ENCODE measurements at places on chromosomes 12 and 14.

DNA sequence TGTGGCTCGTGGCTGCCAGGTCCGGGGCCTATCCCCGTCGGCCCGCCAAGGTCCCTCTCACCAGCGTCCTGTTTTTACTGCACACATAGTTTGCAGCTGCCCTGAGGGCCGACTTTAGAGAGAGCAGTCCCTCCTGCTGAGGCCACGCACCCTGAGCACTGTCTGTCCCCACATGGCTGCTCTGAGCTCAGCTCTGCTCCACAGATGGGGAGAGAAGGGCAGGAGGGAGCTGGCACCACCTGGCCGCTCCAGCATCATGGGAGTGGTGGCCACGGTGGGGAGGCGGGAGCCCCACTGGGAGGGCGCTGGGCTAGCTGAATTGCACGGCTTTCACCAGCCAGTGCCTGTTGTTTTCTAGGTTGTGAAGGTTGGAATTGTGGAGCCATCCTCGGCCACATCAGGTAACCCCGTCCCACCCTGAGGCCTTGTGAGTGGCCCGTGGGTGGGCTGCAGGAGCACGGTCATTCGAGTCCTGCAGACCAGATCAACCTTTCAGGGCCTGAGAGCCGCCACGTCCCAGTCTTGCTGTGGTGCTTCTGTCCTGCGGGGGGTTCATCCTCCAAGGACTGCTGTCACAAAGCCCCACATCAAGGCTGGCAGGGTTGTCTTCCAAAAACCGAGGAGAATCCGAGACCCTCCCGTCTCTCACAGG is 7.4 kb upstream of the TEX22 start:
- DNase-seq, result no peak

GRCh38 chr12:122979908-122980182 is 636 bp upstream of the ARL6IP4 start:
- DNase-seq, result no peak

DNA sequence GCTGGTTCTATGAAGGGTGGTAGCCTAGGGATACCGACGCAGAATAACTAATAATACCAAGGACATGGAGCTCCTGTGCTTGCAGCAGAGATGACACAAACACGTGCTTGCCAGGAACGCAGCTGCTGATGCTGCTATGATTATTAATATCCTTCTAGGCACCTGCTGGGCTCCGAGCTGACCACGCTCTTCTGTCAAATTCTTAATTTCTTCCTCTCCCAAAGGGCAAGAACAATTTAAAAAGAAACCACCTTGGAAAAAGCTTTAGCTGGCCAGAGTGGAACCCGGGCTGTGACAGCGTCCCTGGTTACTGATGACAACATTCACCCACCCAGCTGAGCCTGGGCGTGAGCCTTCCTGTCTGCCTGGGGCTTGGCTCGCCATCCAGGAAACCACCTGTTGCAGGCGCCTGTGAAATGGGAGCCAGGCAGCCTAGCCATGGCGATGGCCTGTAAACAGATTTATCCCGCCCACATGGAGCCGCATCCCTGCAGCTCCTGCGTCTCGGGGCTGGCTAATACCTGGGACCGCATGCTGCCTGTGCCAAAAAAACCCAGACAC is 28.8 kb downstream of the CLMN start:
- DNase-seq, result peak; percentile 47

DNA sequence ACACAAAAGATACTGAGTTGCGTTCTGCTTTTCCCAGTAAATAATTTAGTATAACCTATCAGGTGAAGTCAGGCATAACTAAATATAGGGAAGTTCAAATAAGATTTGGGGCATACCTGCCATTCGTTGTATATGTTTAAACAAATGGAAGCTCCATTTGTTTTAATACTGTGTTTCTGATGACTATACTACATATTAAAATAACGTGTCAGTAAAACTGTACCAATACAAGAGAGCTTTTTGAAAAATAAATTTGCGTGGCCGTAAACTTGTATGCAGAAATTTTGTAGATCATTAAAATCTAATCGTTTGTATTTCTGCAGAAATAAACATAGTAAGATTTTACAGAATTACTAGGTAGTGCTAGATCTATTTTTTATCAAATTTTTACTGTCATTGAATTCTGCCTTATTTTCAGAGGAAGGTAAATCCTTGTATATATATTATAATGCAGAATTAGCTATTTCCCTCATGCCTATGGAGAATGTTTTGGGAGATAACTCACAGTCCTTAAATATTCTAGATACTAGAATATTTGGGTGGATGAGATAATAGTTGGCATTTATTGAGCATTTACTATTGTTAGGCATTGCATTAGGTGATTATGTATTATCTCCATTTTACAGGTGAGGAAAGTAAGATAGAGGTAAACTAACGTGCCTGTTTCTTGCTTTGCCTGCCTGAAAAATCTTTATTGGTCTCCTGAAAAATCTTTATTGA is 1.5 kb downstream of the SCFD1 start:
- DNase-seq, result no peak

DNA sequence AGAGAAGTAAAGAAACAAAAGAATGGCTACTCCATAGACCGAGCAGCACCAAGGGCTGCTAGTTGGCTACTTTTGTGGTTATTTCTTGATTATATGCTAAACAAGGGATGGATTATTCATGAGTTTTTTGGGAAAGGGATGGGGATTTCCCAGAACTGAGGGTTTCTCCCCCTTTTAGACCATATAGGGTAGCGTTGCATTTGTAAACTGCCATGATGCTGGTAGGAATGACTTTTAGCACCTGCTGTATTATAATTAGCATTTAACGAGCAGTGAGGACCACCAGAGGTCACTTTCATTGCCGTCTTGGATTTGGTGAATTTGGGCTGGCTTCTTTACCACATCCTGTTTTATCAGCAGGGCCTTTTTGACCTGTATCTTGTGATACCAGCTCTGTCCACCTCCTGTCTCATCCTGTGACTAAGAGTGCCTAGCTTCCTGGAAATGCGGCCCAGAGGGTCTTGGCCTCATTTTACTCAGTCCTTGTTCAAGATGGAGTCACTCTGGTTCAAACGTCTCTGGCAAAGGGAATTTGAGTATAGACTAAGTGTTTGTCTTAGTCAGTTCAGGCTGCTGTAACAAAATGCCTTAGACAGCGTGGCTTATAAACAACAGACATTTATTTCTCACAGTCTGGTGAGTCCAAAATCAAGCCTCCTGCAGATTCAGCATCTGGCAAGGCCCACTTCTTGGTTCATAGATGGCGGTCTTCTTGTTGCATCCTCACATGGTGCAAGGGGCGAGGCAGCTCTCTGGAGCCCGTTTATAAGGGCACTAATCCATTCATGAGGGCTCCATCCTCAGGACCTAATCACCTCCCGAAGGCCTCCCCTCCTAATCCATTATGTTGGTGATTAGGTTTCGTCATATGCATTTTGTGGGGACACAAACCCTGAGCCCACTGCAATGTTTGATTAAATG is 348.3 kb upstream of the SFSWAP start:
- DNase-seq, result no peak

GRCh38 chr14:29900609-29901350 is 26.9 kb downstream of the PRKD1 start:
- no peak for DNase-seq

- no peak for DNase-seq
Measured at GRCh38 chr14:70726651-70727375, 82.5 kb downstream of the MAP3K9 start.

DNA sequence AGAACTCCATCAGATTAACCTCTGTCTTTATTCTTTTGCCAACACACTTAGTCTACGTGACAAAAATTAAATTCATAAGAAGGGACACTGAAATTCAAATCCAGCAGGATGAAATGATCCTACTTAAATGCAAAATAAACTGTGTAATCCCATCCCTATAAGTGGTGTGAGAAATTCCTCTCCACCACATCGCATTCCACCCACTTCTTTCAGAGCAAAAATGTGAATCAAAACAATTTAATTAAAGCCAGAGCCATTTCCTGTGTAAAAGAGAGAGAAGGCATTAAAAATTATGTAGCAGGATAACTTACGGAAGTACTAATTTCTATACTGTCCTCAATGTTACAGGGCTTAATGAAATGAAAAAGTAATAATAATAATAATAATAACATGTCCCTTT is 844.3 kb downstream of the GALC start:
- no peak for DNase-seq

- DNase-seq, result no peak
Measured at GRCh38 chr12:78328524-78328923, 497.8 kb downstream of the NAV3 start.

- DNase-seq, result no peak
Measured at GRCh38 chr14:51333901-51334521, 94.0 kb downstream of the TMX1 start.

DNA sequence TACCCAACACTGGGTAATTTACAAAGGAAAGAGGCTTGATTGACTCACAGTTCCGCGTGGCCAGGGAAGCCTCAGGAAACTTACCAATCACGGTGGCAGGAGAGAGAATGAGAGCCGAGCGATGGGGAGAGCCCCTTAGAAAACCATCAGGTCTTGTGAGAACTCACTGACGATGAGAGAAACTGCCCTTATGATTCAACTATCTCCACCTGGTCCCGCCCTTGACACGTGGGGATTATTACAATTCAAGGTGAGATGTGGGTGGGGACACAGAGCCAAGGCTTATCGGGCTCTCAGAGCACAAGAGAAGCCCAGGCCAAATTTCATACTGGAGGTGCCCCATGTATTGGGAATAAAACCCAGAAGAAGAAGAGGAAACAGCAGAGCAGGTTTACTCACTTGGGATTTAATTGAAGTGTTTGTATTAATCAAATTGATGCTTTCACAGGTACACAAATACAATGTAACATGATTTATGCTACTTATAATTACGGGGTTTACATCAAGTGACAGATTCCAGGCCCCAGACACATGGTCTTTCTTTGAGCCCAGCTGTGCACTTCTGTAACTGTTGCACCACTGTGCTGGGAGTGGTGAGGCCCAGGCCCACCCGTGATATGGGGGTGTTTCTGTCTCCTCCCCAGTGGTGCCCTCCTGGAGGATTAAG is 8.2 kb upstream of the CCDC85C start:
- no peak for DNase-seq

DNA sequence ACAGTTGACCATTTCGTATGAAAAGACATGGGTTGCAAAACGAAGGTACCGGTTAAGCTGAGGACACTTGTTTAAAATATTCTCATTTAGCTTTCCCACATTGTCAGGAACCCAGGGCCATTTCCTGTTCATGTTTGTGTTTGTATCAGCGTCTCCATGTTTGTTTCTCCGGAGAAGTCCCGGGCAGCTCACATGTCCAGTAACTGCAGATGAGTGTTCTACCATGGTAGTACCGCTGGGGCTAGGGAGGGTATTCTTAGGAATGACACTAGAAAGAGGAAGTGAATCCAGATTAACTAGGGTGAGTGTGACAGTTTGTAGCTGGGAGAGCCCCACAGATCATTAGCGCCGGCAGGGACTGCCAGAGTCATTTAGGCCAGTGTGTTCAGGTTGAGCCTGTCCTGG is 50.0 kb upstream of the EVL start:
- DNase-seq, result peak; percentile 41

- no peak for DNase-seq
Measured at GRCh38 chr12:11688831-11689230, 39.4 kb downstream of the ETV6 start.

DNA sequence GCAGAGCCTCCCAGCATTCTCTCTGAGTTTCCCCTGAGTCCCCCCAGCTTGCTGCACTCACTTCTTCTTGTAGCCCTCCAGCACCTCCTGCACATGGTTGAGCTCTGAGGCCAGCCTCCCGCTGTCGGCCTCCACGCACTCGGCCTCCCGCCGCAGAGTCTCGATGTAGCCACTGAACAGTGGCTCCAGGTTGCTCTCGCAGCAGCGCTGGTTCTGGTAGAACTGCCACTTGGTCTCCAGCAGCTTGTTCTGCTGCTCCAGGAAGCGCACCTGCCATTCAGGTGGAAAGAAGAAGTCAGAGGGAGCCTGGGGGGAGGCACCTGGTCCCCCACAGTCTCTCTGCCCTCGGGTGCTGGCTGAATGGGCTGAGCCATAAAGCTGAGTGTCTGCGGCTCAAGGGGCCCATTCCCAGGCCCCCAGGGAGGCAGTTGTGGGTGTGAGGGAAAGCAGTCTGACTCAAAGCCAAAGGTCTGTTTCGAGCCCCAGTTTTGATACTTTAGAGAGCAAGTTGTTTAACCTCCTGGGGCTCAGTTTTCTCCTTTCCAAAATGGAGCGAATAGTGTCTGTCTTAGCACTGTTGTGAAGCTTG is 2.3 kb downstream of the KRT85 start:
- no peak for DNase-seq

DNA sequence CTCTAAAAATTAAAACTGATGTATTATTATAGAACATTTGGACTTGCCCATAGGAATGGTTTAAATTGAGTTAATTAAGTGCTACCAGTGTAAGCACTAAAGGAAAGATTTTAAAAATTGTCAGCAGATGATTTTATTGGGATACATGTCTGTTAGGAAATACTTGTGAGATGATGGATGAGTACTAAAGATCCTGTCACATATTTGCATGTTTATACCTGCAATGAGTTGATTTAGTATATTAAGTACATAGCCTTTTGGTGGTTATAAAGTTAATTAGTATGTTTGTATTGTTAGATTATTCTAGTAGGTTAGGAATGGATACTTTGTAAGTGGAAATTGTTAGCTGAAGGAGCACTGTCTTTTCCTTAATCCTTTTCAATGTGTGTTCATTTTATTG is 67.2 kb downstream of the CCDC91 start:
- no peak for DNase-seq

DNA sequence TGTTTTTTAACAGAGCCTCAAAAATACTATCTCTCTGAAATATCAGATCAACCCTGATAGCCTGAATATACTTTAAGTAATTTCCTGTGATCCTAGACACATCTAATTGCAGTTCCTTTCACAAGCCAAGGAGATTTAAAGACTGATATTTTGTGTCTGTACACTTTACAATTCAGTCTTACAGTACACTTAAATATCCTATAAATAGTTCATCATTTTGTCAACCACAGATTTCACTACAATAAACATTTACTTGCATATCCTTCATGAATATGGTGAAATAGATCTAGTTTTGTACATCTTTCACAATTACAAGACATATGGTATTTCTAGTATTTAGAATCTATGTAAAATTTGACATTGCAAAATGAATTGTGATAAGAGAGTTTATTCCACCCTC is 161.0 kb downstream of the PAX9 start:
- no peak for DNase-seq

- no peak for DNase-seq
Measured at GRCh38 chr12:22797701-22798100, 172.7 kb downstream of the ETNK1 start.

- no peak for DNase-seq
Measured at GRCh38 chr12:98678236-98678945, 33.3 kb downstream of the APAF1 start.

- DNase-seq, result no peak
Measured at GRCh38 chr12:50614167-50614759, 109.5 kb downstream of the DIP2B start.

DNA sequence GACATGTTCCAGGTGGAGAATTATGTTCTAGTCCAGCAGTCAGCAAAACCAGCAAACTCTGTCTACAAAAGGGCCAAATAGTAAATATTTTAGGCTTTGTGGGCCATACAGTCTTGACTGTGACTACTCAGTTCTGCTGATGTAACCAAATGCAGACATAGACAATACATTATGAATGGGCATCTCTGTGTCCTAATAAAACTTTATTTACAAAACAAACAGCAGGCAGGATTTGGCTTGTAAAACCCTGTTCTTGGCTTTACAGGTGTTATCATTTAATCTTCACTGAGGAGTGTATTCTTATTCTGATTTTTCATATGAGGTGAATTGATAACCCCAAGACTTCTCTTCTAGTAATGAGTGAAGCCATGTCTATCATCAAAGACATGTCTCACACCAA is 278.6 kb downstream of the DUSP6 start:
- no peak for DNase-seq

GRCh38 chr14:68723808-68724268 is 69.0 kb downstream of the ZFP36L1 start:
- no peak for DNase-seq
